ENCODE measurements at places on chromosomes 16 and 17.

- no peak for DNase-seq
These were observed 277.5 kb upstream of the HSBP1 start for GRCh38 chr16:83530293-83530692.

- DNase-seq, result no peak
These were observed 7.1 kb upstream of the BAIAP2 start for GRCh38 chr17:81027591-81028505.

DNA sequence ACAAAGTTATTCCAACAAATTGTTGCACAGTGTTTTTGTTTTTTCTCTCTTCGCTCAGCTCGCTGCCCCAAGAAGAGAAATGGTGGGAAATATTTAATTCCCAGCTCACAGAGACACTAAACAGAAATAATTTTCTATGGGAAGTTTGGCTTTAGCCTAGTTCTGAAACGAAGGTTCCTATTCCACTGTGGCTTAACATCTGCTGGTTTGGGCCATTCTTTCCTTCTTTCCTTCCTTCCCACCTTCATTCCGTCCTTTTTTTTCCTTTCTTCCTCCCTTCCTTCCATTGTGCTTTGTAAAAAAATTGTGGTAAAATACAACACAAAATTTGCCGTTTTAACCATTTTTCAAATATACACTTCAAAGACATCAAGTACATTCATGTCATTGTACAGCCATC, 393.5 kb upstream of the SOX9 start:
- no peak for DNase-seq

GRCh38 chr17:1880851-1881630, 51.2 kb downstream of the RPA1 start:
- DNase-seq, result no peak

- DNase-seq, result no peak
These were observed 15.0 kb upstream of the SLC38A10 start for GRCh38 chr17:81309859-81310839.

GRCh38 chr17:27609611-27610303, 21.2 kb upstream of the LGALS9 start:
- DNase-seq, result no peak

- no peak for DNase-seq
These were observed at the start of gene COPZ2 for GRCh38 chr17:48037036-48037837. COPZ2 (minus strand) TSS chr17:48037797; CDS start chr17:48037777, 20 bp downstream.

GRCh38 chr17:4555873-4556759, 932 bp upstream of the MYBBP1A start:
- DNase-seq, result no peak

GRCh38 chr17:31283841-31284240, 13.2 kb downstream of the OMG start:
- DNase-seq, result no peak

DNA sequence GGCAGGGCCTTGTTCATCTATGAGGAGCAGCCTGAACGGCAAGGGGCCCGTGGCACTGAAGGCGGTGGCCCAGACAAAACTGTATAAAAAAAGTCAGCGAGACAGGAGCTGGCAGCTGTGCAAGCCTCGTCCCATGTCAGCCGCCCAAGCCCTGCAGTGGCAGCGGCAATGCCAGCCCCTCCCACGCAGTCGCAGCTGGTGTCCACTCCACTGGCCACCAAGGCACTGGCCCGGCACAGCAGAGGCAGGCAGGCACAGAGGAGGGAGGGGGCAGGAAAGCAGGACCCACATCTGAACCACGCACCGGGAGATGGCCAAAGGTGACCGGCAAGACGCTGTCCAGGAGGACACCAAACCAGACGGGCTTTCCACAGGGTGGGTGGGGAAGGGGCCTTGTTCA, 15.9 kb upstream of the C16orf95 start:
- no peak for DNase-seq

DNA sequence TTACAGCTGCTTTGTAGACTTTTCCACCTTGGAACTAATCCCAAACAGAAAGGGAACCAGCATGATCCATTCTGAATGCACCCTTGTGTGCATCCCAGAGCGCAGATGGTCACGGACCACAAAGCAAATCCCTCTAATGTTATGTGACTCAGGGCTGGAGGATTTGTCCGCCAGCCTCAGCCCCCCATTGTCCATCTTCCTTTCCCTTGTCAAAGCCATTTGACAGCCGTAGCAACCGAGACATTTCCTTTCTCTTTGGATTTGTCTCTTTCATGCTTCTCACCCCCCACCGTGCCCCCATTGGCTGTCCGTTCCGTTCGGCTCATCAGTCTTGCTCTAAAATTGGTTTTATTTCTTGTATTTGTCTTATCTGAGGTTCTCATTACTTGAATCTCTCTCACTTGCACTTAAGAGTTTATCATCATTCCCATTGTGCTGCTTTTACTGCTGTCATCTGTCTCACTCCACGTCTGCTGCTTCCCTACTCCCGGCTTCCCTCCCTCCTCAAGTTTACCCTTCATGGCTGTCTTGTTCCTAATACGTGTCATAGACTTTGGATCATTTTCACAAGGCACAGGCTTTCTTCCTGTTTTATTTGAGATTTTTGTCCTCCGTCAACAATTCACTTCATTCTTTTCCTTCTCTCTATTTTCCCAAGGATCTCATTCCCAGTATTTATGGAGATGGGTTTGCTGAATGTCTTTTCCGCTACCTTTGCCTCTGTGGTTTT, 163.4 kb upstream of the ERCC4 start:
- DNase-seq, result no peak

DNA sequence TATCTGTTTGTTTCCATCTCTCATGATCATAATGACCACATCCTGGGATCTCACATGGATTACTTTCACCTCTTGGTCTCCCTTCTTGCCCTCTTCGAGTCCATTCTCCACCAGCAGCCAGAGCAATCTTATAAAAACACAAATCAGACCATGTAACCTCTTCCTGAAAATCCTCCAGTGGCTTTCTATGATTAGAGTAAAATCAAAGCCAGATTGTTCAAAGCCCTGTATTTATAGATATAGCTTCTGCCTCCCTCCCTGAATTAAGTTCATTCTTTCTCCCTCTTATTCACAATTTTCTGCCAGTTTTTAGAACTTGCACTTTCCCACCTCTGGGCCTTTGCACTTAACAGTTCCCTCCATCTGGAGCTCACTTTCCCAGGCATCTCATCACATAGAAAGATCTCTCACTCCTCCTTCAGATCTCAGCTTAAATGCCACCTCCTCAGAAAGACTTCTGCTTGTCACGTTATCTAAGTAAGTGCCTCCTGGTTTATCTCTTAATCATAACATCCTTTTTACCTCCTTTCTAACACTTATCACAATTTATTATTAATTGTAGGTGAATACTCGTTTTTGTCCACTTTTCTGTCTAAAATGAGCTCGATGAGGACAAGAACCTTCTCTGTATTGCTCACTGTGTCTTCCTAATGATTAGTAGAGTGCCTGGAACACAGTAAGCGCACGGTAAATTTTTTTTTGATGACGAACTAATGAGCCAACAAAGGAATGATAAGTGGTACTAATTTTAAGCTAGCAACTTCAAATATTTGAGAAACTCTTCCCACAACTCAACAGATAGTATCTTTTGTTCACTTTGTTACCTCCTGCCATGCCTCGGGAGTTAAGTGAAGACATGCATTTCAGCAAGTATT, 80.5 kb downstream of the CYB561 start:
- DNase-seq, result no peak

- no peak for DNase-seq
These were observed 40.9 kb upstream of the MEOX1 start for GRCh38 chr17:43702637-43703036.

GRCh38 chr16:19771040-19771439, 53.0 kb downstream of the IQCK start:
- no peak for DNase-seq
